Brain pericyte (primary cell): ENCODE measurements at places on chromosomes 13 and 19.
A peak's percentile ranks its signal among the peaks of the same experiment; 100 is the strongest.

GRCh38 chr19:21519488-21519887 is 14.1 kb downstream of the ZNF429 start:
- DNase-seq, result no peak

GRCh38 chr19:932648-933552 is 7.1 kb downstream of the ARID3A start:
- DNase-seq, result peak; percentile 86

- no peak for DNase-seq
These were observed 9.8 kb upstream of the ARRDC2 start for GRCh38 chr19:17997969-17998826.

- DNase-seq, result no peak
These were observed 5.2 kb upstream of the LMNB2 start for GRCh38 chr19:2461751-2462634.

DNA sequence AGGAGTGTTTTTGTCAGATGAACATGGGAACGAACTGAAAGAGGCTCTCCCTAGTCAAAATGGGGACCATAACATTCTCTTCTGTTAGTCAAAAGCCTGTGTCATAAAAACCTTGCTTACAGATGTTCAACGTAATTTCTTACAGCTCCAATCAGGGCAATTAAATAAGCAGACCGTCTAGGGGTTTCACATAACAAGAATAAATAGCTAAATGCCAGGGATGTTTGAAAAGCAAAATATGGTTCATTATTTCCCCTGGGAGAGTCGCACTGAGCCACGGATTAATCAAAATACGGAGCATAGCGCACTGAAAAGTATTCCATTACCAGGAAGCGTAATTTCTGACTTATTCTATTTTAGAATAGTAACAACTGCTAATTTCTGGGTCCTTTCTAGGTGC is 63.7 kb upstream of the MRI1 start:
- DNase-seq, result no peak
